ENCODE measurements at places on chromosomes 6 and 20.
A peak's percentile ranks its signal among the peaks of the same experiment; 100 is the strongest.

- peak overlapping the region; percentile 52 for H3K27ac ChIP-seq
- H3K4me3 ChIP-seq: peak overlapping the region; percentile 75
- H3K4me1 ChIP-seq: peaks cover 7% of the 10 kb centered on the region
- H3K27me3 ChIP-seq: no peaks in the 10 kb centered on the region
- H3K36me3 ChIP-seq: peaks cover 15% of the 10 kb centered on the region
- no peak for DNase-seq
Observed at GRCh38 chr6:156781861-156782631, 4.9 kb downstream of the ARID1B start.

DNA sequence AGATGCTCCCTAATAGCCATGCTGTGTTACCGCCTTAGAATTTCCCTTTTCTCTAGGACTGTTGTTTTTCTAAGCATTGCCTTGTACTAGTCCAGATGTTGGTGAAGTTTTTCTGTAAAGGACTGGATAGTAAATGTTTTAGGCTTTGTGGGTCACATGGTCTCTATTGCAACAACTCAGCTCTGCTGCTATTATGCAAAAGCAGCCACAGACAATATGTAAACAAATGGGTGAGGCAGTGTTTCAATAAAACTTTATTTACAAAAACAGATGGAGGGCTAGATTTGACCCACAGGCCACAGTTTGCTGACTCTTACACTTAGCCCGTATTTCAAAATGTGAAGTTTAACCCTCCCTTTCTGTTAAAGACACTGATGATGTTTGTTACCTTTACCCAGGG, 207.6 kb upstream of the MYLIP start:
- H3K4me3 ChIP-seq: no peak overlapping the region
- no peak for DNase-seq
- H3K36me3 ChIP-seq: no peaks in the 10 kb centered on the region

DNA sequence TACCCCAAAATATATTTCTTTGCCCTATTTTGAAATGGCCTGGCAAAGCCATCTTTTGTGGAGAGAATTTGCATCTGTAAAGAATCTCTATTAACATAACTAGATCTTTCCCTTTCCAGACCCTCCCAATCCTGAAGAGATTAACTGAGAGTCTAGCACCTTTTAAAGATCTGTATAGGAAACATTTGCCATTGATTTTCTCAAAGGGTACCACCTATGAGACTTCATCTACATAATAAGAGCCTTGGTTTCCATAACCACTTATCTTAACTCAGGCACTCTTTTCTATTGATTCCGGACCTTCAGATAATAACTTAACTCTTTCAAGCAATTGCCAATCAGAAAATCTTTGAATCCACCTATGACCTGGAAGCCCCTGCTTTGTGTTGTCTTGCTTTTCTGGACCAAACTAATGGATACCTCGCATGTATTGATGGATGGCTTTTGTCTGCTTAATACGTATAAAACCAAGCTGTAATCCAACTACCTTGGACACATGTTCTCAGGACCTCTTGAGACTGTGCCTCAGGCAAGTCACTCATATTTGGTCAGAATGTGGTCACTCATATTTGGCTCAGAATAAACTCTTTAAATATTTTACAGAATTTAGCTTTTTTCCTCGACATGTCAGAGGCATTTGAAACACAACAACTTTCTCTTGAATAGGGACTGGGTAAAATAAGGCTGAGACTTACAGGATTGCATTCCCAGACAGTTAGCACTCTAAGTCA, 31.4 kb downstream of the SLC22A2 start:
- no peaks in the 10 kb centered on the region for H3K27me3 ChIP-seq
- no peaks in the 10 kb centered on the region for H3K36me3 ChIP-seq
- no peak for DNase-seq
- H3K27ac ChIP-seq: no peak overlapping the region
- H3K4me3 ChIP-seq: no peak overlapping the region

- peaks cover 62% of the 10 kb centered on the region for H3K4me1 ChIP-seq
- no peaks in the 10 kb centered on the region for H3K36me3 ChIP-seq
- no peak overlapping the region for H3K4me3 ChIP-seq
- H3K27ac ChIP-seq: no peak overlapping the region
- no peaks in the 10 kb centered on the region for H3K27me3 ChIP-seq
Observed at GRCh38 chr6:3290149-3290930, 31.6 kb downstream of the PSMG4 start.

GRCh38 chr6:109807881-109808280, 116.8 kb downstream of the FIG4 start:
- no peak overlapping the region for H3K4me3 ChIP-seq
- no peaks in the 10 kb centered on the region for H3K4me1 ChIP-seq
- DNase-seq: no peak
- H3K27me3 ChIP-seq: no peaks in the 10 kb centered on the region

DNA sequence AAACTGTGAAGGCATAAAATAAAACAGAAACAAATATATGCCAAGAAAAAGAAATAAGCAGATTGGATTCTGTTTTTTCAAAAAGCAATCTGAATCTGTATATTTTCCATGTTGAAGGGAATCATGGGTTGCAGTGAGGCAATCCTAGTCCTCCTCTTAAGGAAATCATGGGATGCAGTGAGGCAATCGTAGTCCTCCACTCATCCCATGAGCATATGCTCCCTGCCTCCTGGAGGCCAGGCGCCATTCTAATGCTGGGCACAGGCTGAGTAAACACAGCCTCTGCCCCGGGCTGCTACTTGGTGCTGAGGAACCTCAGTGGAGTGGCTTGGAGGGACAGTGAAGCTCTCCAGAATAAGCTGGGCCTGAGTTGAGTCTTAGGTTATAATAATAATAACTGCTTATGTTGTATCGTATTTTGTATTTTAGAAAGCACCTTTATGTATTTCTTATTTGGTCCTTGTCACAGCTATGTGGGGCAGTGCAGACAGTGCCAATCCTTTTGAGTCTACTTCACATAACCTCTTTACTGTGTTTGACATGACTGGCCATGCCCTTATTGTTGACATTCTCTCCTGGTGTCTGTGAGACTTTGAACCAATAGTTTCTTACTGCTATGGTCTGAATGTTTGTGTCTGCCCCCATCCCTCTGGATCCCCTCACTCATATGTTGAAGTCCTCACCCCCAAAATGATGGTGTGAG, 56.6 kb upstream of the CITED2 start:
- peaks cover 26% of the 10 kb centered on the region for H3K4me1 ChIP-seq
- DNase-seq: no peak
- H3K27me3 ChIP-seq: no peaks in the 10 kb centered on the region
- no peak overlapping the region for H3K4me3 ChIP-seq
- no peaks in the 10 kb centered on the region for H3K36me3 ChIP-seq

DNA sequence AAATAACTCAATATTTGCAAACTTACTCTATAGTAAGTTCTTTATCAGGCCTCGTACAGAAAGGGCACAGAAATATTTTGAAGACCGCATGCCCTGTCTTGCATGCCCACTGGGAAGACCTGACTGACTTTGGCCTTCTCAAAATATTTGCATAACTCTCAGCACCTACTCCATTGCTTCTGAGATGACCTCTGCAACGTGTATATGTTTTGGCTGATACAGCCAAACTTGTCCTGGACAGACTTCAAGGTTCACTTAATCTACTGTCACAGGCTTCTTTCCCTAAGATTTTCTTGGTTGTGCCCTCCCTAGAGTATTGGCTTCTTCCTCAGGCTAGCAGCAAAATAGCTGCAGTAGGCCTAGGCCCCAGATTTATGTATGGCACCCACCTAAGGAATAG, 21.5 kb upstream of the SERINC3 start:
- DNase-seq: no peak
- H3K36me3 ChIP-seq: no peaks in the 10 kb centered on the region
- H3K4me3 ChIP-seq: no peak overlapping the region
- H3K27me3 ChIP-seq: no peaks in the 10 kb centered on the region
- H3K4me1 ChIP-seq: 0 out of 2 replicates have a peak, but pooled peaks cover 3% of the 10 kb centered on the region

DNA sequence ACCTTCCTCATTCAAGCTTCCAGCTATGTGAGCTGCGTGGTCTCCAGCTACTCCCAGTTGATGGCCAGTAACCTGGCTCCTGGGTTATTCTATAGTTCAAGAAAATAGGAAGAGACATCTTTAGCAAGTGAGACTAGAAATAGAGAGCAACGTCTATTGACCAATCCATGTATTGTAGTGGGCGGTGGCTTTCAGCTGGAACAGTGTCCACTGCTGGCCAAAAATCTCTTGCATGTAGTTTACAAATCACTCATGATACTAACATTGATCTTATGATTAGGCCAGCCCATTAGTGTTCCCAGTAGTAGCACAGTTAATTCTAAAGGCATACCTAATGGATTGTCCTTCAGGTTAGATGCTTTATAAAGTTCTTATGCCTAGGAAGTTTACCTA, 58.9 kb upstream of the SCP2D1 start:
- H3K27me3 ChIP-seq: no peaks in the 10 kb centered on the region
- H3K4me3 ChIP-seq: no peak overlapping the region
- no peak for DNase-seq
- H3K36me3 ChIP-seq: no peaks in the 10 kb centered on the region
- no peak overlapping the region for H3K27ac ChIP-seq

- H3K27ac ChIP-seq: no peak overlapping the region
Observed at GRCh38 chr6:120328521-120328920, 979.0 kb upstream of the MAN1A1 start.

DNA sequence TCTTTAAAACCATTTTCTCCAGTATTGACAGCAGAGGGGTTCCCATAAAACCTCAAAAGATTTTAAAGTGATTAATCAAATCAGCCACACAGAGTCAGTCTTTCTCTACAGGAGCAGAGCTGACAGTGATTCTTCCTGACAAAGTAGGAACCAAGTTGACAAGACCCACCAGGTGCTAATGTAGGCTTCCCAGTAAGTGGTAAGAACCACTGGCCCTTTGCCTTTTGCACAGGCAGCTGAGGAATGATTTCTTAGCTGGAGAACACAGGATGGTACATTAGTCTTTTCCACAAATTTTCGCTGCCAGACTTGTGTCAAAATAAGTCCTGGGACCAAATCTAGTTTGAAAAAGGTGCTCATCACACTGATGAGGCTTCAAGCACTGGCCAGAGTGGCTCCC, 95.8 kb downstream of the ARMC2 start:
- no peak overlapping the region for H3K4me3 ChIP-seq
- DNase-seq: no peak
- H3K27me3 ChIP-seq: peaks cover 18% of the 10 kb centered on the region
- no peaks in the 10 kb centered on the region for H3K4me1 ChIP-seq
- no peak overlapping the region for H3K27ac ChIP-seq

DNA sequence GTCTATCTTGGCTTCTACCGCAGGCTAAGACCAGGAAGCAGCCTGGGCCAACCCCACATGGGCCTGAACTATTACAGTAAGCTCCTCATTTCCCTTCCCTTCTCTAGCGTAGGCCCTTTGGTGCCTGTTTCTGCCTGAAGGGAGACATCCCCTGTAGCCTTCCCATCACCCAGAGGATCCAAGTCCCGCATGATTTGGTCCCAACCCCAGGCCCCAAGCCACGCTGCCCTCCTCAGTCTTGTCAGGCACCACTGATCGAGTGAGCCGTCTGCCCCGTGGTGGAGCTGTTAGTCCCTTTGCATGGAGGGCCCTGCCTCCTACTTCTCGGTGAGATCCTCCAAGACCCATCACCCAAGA, 46.4 kb downstream of the EBF4 start:
- H3K4me1 ChIP-seq: no peaks in the 10 kb centered on the region
- H3K36me3 ChIP-seq: no peaks in the 10 kb centered on the region
- H3K27ac ChIP-seq: no peak overlapping the region
- no peak for DNase-seq
- H3K4me3 ChIP-seq: no peak overlapping the region
- peaks cover 6% of the 10 kb centered on the region for H3K27me3 ChIP-seq

DNA sequence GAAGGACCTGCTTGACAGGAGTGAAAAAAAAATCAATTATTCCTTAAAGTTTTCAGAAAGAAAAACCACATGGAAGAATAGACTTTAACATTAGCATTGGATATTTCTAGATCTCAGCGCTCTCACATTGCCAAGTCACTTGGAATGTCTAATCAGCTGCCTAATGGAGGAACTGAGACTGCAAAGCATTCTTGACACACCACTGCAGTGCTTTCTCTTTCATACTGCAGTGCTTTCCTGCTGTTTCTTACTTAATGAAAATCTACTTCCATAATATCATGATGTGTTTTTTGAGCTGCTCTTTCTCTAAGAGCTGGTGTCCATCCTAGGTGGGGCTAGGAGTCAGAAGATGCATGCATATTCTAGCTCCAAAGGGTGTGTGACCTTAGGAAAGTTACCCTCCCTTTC, 20.4 kb upstream of the MCM3 start:
- no peaks in the 10 kb centered on the region for H3K36me3 ChIP-seq
- no peaks in the 10 kb centered on the region for H3K27me3 ChIP-seq
- peaks cover 42% of the 10 kb centered on the region for H3K4me1 ChIP-seq
- H3K4me3 ChIP-seq: no peak overlapping the region

DNA sequence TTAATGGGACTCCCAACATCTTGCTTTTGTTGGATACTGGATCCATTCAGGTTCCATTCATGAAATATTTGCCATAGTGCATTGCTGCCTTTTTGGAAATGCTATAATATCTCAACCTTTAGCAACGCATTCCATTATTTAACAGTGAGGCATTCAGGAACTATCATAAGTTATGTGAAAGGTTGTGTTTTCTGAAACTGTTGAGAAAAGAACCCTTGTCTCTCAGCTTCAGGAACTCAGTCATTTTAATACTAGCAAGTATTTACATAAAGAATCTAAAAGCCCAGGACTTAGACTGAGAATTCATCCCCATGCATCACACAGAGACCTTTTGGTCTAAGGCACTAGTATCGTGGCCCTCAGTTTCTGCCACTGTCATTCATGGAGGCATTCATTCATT, 24.9 kb upstream of the SASH1 start:
- DNase-seq: no peak
- peaks cover 6% of the 10 kb centered on the region for H3K27me3 ChIP-seq
- no peaks in the 10 kb centered on the region for H3K36me3 ChIP-seq
- H3K4me1 ChIP-seq: no peaks in the 10 kb centered on the region

DNA sequence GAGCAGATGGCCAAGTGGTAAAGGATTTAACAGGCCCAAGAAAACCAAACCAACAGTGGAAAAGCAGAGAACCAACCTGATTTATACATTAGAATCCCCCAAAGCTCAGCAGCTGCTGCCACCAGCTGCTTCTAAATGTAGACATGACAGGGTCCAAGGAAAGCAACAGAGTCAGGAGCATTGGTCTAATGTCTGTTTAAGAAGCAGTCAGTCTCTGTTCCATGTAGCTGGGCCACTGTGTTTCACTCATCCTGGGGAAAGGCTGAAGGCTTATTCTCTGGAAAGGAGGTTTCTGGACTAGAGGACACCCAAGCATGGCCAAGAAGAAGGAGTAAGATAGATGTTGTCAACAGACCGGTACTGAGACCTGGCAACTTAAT, 75.4 kb downstream of the TMEM244 start:
- no peak for DNase-seq
- no peaks in the 10 kb centered on the region for H3K27me3 ChIP-seq
- H3K4me3 ChIP-seq: no peak overlapping the region
- H3K4me1 ChIP-seq: no peaks in the 10 kb centered on the region
- H3K27ac ChIP-seq: no peak overlapping the region

DNA sequence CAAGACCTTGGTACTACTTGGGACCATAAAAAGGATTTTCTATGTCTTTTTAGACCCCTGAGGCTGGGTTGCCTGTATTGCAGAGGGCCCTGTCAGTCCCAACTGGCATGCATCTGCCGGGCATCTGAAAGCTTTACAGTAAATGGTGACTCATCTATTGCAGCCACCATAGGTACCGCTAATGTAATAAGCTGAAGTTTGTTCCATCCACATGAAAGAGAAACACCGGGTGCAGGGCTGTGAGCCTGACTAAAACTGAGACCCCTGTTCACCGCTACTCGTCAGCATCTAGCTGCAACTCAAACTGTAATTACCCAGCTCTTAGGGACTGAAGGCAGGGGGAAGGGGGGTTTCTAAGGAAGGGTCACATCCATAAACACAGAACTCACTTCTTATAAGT, 49.5 kb downstream of the TRERF1 start:
- H3K4me3 ChIP-seq: no peak overlapping the region
- no peak overlapping the region for H3K27ac ChIP-seq
- DNase-seq: no peak
- H3K4me1 ChIP-seq: peaks cover 25% of the 10 kb centered on the region
